ENCODE measurements at places on chromosomes 11 and 22. TPM values are rescaled to one million over a fixed set of nuclear protein-coding genes. Genes with fewer than 3 reads are reported as not detected.

C11orf21 gene
- 9.4 TPM for total RNA-seq

RPL3 gene
- 2,574 TPM for total RNA-seq

THY1 gene
- 0.40 TPM for total RNA-seq

OR8G1 gene
- total RNA-seq, result not detected
